Fibroblast of skin of right quadriceps (primary cell): ENCODE measurements at places on chromosomes 13 and 19.

GRCh38 chr13:78659732-78660494, 958 bp upstream of the OBI1 start:
- peak; percentile 6 for DNase-seq

DNA sequence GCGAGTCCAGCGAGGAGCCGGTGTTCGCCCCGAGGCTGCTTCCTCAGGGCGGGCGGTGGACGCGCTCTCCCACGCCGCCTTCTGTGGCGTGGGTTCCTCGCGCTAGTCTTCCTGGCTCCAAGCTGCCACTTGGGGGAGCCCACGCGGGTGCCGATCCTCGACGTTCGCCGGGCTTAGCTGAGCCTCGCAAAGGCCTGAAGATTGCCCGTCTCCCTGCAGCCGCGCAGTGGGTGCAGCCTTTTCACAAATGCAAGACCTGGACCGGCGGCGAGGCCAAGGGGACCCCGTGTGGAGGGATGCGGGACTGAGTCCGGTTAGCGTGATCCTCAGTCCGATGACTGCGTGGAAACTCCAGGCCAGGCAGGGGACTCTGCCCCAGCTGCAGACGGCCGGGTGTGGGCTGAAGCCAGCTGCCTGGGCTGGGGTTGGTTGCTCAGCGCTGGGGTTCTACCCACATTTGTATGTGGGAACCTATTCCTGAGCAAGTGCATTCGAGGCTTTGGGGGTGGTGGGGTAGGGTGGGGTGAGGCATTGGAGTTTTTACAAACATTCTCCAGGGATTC, 16.6 kb upstream of the LRP3 start:
- DNase-seq = no peak

DNA sequence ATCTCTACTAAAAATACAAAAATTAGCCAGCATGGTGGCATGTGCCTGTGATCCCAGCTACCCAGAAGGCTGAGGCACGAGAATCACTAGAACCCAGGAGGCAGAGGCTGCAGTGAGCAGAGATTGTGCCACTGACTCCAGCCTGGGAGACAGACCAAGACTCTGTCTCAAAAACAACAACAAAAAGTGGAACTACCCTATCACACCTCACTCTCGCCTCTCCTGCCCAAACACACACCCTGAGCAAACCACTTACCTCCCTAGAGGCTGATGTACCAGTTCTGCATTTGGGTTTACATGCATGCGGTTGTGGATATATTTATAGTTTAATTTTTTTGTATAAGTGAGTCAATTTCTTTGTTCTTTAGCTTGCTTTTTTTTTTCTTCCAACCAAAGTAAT, 7.7 kb upstream of the PTOV1 start:
- DNase-seq = no peak

GRCh38 chr19:4910594-4911281, 1.4 kb downstream of the UHRF1 start:
- peak; percentile 85 for DNase-seq

GRCh38 chr19:5632657-5633056, 9.8 kb downstream of the SAFB start:
- DNase-seq = no peak
